ENCODE measurements at places on chromosomes 3 and 15. TPM values are rescaled to one million over a fixed set of nuclear protein-coding genes. Genes with fewer than 3 reads are reported as not detected.

NLGN1 gene
- not detected for total RNA-seq

ZPLD1 gene
- 0.08 TPM for total RNA-seq

CKMT1A gene
- total RNA-seq = 2.7 TPM

ZNF80 gene
- not detected for total RNA-seq

GALNT15 gene
- not detected for total RNA-seq

UACA gene
- total RNA-seq = 46.5 TPM

CEMIP gene
- total RNA-seq = 2.2 TPM
